Fibroblast of pulmonary artery (primary cell): ENCODE measurements at places on chromosomes 16 and 17.

GRCh38 chr16:81779536-81780320 is 637 bp downstream of the PLCG2 start:
- DNase-seq, result peak; percentile 4

DNA sequence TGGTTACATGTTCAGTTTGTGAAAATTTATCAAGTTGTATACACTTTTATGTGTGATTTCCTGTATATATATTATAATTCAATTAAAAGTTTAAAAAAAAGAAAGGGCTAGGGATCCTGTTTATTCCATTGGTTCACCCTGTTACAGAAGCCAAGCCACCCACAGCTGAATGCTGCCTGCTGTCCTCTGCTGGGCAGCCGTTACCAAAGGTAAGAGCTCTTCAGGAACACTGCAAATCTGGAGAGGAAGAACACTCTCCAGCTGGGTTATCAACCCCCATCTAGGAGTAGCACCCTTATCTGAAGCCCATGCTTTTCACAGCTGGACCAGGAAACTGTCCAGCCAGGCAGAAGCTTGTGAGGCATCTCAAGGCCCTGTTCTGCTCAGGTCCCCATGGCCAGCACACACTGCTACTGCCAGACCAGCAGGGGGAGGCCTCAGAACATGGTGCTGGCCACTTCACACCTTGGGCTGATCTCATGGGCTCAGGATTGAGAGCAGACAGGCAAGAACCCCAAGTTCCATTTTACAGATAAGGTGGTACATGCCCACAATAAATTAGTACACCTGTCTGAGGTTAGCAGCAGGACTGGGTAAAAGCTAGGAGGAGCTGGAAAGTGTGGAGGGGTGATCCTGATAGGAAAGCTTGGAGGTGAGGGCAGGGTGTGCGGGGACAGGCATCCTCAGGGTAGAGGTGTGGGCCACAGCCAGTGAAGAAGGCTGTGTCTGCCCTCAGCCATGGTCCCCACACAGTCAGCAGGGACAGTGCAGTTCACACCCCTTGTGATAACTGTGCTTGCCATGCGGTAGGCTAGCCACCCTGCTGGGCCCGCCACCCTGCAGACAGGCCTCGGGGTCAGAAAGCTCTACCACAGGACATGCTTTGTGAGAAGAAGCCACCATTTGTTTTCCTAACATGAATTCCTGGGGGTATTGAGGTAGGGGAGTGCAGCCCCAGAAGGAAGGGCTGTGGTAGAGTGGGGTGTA is 54.3 kb upstream of the SREBF1 start:
- DNase-seq, result peak; percentile 78

DNA sequence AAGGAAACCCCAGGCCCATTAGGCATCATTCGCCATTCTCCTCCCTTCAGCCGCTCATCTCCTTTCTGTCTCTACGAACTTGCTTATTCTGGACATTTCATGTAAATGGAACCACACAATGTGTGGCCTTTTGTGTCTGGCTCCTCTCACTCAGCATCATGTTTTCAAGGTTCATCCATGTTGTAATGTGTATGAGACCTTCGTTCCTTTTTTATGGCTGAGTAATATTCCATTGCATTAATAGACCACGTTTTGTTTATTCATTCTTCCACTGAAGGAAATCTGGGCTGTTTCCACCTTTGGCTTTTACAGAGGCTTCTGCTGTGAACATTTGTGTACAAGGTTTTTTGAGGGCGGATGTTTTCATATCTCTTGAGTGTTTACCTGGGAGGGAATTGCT is 3.2 kb downstream of the CRISPLD2 start:
- DNase-seq, result no peak

- DNase-seq, result peak; percentile 41
Observed at GRCh38 chr17:47855737-47856136, 4.8 kb upstream of the SP6 start.

DNA sequence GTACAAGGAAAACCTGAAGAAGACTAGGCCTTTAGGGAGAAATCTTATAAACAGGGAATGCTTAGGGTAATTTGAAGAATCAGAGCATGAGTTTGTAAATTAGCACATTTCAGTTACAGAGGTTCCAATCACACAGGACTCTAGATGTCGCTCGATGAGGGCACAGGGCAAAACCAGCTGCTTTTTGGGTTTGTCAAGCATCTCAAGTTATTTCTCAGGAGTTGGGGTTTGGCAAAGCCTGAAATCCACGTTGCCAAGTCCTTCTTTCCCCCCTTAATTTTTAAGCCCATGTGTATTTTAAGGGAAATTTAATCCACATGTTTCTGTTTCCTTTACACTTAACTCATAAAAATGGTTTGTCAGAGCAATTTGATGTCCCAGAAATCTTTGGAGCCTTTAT is 146.9 kb downstream of the ANKFN1 start:
- no peak for DNase-seq

DNA sequence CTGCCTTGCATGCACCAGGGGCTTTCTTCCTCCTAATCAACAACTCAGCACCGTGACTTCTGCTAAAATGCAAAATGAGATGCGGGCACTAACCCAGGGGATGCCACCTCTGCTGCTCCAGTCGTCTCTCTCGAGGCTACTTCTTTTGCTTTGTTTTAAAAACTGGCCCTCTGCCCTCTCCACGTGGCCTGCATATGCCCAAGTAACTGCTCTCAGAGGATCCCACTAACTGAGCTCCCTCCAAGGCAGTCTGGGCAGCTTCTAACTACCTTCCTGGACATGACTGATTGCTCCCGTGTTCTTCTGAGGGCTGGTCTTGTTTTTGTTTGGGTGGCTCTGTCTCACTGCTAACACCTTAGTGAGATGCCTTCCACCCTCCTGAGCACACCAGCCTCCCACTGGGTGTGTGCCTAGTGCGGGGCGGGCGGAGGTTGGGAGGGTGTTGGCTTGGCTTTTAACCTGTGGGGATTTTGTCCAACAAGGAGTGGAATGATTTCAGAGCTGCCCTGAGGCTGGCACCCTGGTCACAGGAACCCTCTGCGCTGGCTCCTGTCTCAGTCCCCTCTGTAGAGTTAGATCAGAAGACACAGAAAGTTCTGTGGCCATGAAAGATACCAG is 8.9 kb upstream of the LGALS9 start:
- DNase-seq, result no peak

- peak; percentile 28 for DNase-seq
Observed at GRCh38 chr16:10616756-10617640, 36.6 kb upstream of the EMP2 start.

DNA sequence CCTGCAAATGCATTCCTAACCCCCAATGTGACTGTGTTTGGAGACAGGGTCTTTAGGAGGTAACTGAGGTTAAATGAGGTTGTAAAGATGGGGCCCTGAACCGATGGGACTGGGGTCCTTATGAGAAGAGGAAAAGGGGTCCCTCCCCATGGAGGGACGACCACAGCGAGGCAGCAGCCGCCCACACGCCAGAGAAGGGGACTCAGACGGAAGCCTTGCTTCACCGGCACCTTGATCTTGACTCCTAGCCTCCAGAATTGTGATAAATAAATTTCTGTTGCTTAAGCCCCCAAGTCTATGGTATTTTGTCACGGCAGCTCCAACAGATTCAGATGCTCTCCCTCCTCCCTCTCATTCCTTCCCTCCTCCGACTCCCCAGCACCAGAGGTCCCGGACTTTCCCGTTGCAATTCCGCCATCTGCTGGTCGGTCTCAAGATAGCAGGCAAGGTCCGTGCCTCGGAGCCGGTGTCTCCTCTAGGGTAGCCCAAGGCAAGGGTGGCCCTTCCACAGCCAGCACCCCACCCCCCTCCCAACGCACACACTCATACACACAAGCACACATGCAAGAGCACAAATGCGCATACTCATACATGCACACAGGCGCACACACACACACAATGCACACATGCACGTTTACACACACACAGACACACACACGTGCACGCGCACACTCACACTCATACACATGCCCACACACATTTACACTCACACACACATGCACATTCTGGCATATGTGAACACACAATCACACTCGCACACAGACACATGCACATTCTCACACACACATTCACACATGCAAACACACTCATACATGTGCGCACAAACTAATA is 23.1 kb upstream of the C16orf78 start:
- peak; percentile 53 for DNase-seq
